Lower leg skin (tissue), 4 donors: ENCODE measurements at places on chromosomes 1 and 21. TPM values are rescaled to one million over a fixed set of nuclear protein-coding genes. Genes with fewer than 3 reads are reported as not detected.
A peak's percentile ranks its signal among the peaks of the same experiment; 100 is the strongest.

Gene SLC30A2
- total RNA-seq = 1.8 TPM

Gene RGS18
- total RNA-seq = not detected

Gene RABIF
- total RNA-seq = 4.0 TPM

Gene TTC22
- total RNA-seq = 63.2 TPM

Gene LYPD8
- not detected for total RNA-seq

DNA sequence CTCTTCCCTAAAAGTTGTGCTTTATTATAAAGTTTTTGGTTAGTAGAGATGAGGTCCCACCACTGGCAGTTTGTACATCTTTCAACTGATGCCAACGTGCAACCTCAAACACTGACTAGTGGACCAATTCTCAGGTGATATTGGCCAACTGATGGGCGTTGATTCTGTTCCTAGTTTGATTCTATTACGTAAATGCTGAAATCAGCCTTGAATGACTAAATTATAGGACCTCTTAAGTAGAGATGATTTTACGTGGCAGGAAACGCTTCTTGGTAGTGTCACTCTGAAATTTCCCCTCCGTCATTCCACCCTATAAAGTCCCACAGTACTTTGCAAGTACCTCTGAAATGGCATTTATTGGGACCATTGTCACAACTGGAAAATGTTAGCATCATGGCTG, 8.8 kb upstream of the FNDC7 start:
- no peak for DNase-seq

GRCh38 chr21:30882866-30883597, 1.7 kb upstream of the KRTAP11-1 start:
- no peak for DNase-seq

DNA sequence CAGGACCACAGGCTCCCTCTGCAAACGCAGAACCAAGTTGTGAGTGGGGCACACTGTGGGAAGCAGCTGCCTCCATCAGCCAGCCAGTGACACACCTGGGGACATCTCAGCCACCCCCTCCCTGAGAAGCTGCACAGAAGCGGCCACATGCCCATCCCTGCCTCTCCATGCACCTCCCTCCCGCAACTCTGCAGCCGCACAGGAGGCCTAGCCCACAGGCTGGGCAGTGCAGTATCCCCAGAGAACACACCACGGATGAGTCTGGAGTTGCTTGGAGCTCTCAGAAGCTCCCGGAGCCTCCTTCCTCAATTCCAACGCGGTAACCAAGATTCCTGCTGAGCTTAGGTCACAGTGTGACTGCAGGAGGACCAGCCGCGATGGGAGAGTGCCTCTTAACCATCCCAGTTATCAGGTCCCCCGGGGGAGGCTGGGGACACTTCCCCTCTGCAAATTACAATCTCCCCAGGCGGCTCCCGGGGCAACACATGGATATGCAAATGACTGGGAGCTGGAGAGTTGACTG, 1.2 kb upstream of the WNT3A start:
- DNase-seq = no peak

DNA sequence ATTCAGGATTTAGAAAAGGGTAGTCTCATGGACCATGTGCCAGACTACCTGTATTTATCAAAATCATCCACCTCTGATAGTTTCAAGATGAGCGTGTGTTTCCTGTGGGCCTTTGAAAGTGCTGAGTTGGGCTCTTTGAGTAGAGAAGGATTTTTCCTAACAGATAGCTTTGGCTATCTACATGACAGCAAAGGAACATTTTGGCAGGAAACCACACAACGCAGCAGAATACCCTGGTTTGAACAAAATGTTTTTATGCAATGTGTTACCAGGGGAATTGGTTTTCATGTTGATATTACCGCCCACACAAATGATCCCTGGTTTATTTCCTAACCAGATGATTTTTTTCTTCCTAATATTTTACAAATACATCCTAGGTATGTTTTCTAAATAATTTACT, 431.4 kb downstream of the NEGR1 start:
- peak; percentile 29 for DNase-seq

DNA sequence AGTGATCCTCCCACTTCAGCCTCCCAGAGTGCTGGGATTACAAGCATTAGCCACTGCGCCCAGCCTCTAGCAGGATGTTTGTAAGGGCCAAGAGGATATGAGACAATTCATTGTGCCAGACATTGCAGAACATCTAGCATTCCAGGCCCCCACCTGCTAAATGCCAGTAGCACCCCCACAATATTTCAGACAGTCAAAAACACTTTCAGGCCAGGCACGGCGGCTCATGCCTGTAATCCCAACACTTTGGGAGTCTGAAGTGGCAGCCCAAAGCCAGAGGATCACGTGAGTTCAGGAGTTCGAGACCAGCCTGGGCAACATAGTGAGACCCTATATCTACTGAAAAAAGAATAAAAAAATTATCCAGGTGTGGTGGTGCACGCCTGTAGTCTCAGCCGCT, 12.9 kb downstream of the PPIE start:
- no peak for DNase-seq

- DNase-seq = no peak
These were observed 1.4 kb upstream of the KCNJ6 start for GRCh38 chr21:37917612-37918011.

DNA sequence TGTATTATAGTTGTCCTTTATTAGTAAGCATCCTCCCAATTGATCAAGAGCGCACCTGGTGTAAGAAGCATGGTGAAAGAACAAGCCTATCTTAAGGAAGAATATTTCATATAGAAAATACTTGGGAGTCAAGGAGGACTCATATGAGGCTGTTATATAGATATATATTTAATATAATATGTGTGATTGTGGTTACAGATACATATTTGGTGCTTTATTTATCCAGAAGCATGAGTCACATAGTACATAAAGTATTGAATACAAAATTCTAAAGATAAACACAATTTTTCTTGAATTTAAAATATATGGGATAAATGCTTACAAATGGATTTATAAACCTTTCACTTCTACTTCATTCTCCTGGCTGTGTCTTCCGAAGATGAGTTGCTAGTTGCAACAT, 60.6 kb downstream of the RGS5 start:
- no peak for DNase-seq

DNA sequence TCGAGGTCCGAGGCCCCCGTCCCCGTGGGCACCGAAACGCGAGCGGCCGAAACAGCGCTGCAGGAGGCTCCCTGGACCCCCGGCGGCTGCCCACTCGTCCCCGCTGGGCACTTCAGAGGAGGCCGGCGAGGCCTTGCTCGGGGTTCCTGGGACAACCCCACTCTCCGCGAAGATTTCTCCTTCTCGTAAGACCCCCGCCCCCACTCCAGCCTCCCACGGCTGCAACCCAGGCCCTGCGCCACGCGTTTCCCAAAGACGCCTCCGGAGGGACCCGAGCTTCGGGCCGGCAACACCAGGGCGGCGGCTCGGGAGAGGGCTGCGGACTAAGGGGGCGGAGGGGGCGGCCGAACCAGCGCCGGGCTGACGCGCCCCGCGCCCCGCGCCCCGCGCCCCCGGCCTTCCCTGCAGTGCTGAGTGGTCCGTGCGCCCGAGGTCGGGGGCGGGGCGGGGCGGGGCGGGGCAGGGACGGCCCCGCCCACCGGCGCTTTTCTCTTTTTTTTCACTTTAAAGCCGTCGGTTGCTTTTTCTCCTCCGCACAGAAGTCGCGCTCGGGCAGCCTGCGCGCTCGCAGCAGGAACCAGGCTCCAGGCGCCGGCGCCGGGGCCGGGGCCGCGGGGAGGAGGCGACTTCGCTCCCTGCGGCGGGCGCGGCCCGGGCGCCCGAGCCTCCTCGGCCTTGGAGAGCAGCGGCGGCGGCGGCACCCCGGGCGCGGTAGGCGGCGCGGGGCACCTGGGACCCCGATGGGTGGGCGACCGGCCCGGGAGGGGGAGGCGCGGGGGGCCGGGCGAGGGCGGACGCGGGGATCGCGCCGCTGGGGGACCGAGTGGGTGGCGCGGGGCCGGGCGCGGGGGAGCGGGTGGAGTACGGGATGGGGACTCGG, at the start of gene SPSB1:
Gene SPSB1 (plus strand): TSS at position 534 of the 880 bp plus-strand sequence. CDS start 62,998 bp downstream, outside the sequence.
- DNase-seq = peak; percentile 60
